ENCODE measurements at places on chromosomes 13 and 19. TPM values are rescaled to one million over a fixed set of nuclear protein-coding genes. Genes with fewer than 3 reads are reported as not detected.

Gene DAND5
- 0.54 TPM for total RNA-seq

Gene GNG7
- 0.74 TPM for total RNA-seq

Gene RFPL4AL1
- not detected for total RNA-seq

DNA sequence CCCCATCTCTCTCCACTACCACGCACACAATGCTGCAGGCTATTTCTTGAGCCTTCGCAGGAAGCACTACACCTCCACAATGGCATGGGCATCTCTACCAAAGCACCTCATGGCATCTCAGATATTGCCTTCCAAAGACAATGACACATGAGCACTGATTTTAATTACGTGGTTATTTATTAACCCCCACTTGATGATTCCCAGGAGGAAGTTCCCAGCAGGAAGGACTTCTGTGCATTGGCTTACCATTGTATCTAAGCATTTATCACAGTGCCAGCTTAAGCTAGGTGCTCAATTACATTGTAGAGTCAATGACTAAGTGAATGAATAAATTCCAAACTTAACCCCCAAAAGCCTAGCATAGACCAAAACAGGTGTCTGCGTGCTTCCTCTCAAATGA lies 101.4 kb downstream of the ABCC4 start:
- H3K27me3 ChIP-seq = no peaks in the 10 kb centered on the region
- H3K27ac ChIP-seq = 0 out of 2 replicates have a peak overlapping the region, but pooled peaks have one; percentile 29
- H3K4me3 ChIP-seq = no peak overlapping the region
- no peaks in the 10 kb centered on the region for H3K36me3 ChIP-seq
- no peak for DNase-seq

- no peaks in the 10 kb centered on the region for H3K36me3 ChIP-seq
- H3K27me3 ChIP-seq = no peaks in the 10 kb centered on the region
- no peak for DNase-seq
- no peak overlapping the region for H3K4me3 ChIP-seq
Observed at GRCh38 chr19:4587527-4587926, 28.0 kb upstream of the SEMA6B start.

GRCh38 chr19:51127755-51128154 lies 3.0 kb downstream of the SIGLEC9 start:
- no peak overlapping the region for H3K27ac ChIP-seq
- no peak for DNase-seq
- no peaks in the 10 kb centered on the region for H3K27me3 ChIP-seq
- H3K4me3 ChIP-seq = no peak overlapping the region
- no peaks in the 10 kb centered on the region for H3K36me3 ChIP-seq
- H3K4me1 ChIP-seq = no peaks in the 10 kb centered on the region

Gene GDF15
- total RNA-seq = 335 TPM

- no peak overlapping the region for H3K27ac ChIP-seq
- H3K4me3 ChIP-seq = no peak overlapping the region
- no peaks in the 10 kb centered on the region for H3K4me1 ChIP-seq
- DNase-seq = no peak
Observed at GRCh38 chr13:78364711-78365110, 238.6 kb downstream of the POU4F1 start.

- H3K4me1 ChIP-seq = peaks cover 13% of the 10 kb centered on the region
- H3K36me3 ChIP-seq = no peaks in the 10 kb centered on the region
Observed at GRCh38 chr19:53892981-53893325, 11.0 kb downstream of the PRKCG start.

Gene MEIS3
- 11.3 TPM for total RNA-seq
